Muscle of back (tissue), 13 donors: ENCODE measurements at places on chromosomes 2 and 18. TPM values are rescaled to one million over a fixed set of nuclear protein-coding genes. Genes with fewer than 3 reads are reported as not detected.

Gene KDM3A
- 54.5 TPM for polyA plus RNA-seq

Gene LINC00305
- not detected for polyA plus RNA-seq

Gene CYP26B1
- 14.3 TPM for polyA plus RNA-seq

Gene AFF3
- 4.1 TPM for polyA plus RNA-seq

Gene IFIH1
- polyA plus RNA-seq: 2.2 TPM

Gene HOXD9
- polyA plus RNA-seq: 5.4 TPM
